ENCODE measurements at places on chromosomes 6 and 20. TPM values are rescaled to one million over a fixed set of nuclear protein-coding genes. Genes with fewer than 3 reads are reported as not detected.

CHD6 gene
- 34.4 TPM for total RNA-seq

- H3K27ac ChIP-seq = peak overlapping the region; percentile 87
- no peaks in the 10 kb centered on the region for H3K36me3 ChIP-seq
- peaks cover 60% of the 10 kb centered on the region for H3K4me1 ChIP-seq
- DNase-seq = no peak
- no peak overlapping the region for H3K4me3 ChIP-seq
Measured at GRCh38 chr20:11205769-11206362, 532.1 kb upstream of the JAG1 start.

DNA sequence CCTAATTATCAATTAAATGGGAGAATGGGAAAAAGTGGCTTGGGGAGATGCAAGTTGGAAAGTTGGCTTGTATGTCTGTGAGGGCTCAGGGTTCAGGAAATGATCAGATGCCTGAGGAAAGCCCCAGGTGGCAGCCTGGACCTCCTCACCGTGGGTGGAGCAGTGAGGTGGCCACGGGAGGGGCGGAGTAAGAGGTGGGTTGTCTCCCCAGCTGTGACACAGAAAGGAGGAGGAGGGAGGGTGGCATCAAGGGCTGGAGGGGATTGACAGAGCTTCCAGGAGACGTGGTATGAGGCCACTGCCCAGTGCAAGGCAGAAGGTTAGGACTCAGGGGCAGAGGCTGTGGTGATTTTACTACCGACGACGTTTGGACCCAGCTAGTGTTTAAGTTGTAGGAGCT lies 672.2 kb downstream of the PRKN start:
- DNase-seq = no peak
- H3K27ac ChIP-seq = peak overlapping the region; percentile 41
- no peak overlapping the region for H3K4me3 ChIP-seq
- H3K4me1 ChIP-seq = peaks cover 27% of the 10 kb centered on the region
- no peaks in the 10 kb centered on the region for H3K27me3 ChIP-seq

BMP2 gene
- total RNA-seq = 0.92 TPM

DNA sequence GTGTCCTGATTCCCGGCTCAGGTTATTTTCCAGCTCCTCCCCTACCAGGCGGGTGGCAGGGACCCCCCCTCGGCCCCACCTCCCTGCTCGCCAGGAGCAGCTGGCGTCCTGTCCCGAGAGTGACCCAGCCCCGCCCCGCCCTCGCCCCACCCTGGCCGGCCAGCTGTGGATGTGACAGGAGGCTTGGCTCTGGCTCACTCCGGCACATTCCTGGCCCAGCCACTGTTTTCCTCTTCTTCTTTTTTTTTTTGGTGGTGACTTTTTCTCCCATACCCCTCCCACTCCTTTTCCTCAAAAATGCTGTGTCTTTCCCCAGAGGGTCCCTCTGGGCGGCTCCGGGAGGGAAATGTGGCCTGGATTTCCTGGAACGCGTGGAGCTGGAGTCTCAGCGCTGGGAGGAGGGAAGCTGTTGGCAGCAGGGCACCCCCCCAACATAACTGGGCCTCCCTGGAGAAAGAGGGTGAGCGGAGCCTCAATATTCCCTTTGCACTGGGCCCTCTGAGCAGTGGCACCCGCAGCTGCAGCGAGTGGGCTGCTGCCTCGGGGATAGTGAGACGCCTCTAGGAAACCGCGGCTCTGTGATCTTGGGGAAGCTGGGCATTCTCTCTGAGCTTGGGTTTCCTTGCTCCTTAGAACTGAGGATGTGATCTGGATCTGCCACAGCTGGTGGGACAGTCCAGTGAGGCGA lies 28.3 kb upstream of the CSNK2A1 start:
- DNase-seq = no peak
- H3K4me3 ChIP-seq = peak overlapping the region; percentile 65
- H3K36me3 ChIP-seq = no peaks in the 10 kb centered on the region
- H3K27ac ChIP-seq = peak overlapping the region; percentile 53
- H3K27me3 ChIP-seq = peaks cover 33% of the 10 kb centered on the region

DNA sequence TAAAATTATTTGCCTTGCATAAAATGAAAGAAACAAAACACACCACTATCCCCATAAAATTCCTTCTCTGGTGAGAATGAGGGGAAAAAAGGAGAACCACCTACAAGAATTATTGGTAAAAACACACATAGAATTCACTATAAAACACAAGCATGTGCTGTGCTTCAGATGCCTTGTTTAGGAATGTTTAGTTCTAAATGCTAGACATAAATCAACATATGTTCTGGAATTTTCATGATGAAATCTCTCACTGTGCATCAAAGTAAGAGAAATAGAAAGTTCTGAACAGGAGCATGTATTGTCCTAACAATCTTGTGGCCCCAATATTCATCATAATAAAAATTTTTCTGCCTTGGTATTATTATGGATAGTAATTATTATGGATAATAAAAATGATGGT lies 111.0 kb downstream of the PLCB4 start:
- peaks cover 38% of the 10 kb centered on the region for H3K4me1 ChIP-seq
- no peak for DNase-seq

- H3K4me1 ChIP-seq = peaks cover 22% of the 10 kb centered on the region
- H3K36me3 ChIP-seq = no peaks in the 10 kb centered on the region
- no peak overlapping the region for H3K4me3 ChIP-seq
- no peak for DNase-seq
Measured at GRCh38 chr6:75437421-75437891, 56.1 kb downstream of the FILIP1 start.

DNA sequence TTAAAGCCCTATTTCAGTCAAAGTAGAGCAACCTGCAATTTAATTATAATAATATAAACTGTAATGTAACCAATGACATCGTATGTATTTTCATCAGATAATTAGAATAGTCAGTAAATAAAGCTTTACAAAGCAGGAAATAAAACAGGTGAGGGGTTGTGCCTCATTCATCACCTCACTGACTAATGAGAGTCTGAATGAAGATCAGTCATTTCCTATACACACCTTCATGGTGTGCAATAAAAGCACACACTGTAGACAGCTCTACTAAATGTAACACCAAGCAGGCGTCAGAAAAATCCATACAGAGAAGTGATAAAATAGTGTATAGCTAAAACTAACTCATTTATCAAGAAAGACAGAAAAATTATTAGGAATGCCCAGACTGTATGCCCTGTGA lies 105.9 kb downstream of the MAN1A1 start:
- no peaks in the 10 kb centered on the region for H3K27me3 ChIP-seq
- H3K36me3 ChIP-seq = no peaks in the 10 kb centered on the region
- no peaks in the 10 kb centered on the region for H3K4me1 ChIP-seq
- H3K4me3 ChIP-seq = no peak overlapping the region
- no peak for DNase-seq
- H3K27ac ChIP-seq = no peak overlapping the region

- H3K4me3 ChIP-seq = no peak overlapping the region
- peaks cover 50% of the 10 kb centered on the region for H3K27me3 ChIP-seq
- no peak for DNase-seq
- H3K36me3 ChIP-seq = no peaks in the 10 kb centered on the region
Measured at GRCh38 chr20:17431621-17432364, 99.4 kb downstream of the BFSP1 start.

REM1 gene
- not detected for total RNA-seq

DNA sequence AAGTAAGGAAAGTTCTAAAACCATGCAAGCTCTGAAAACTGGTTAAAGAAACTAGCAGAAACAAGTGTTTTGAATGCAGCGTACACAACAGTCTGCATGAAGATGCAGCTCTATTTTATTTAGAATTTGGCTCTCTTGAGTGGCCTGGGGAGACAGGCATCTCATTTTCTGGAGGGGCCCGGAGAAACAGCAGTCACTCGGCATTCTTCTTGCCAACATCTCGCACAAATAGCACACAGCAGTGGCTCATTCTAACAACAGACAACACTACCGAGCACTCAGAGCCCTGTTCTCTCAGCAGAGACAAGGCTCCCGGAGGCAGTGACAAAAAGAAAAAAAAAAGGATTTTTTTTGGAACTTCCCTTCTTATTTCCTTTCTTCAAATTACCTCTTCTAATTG lies 108.5 kb upstream of the STMND1 start:
- no peak overlapping the region for H3K4me3 ChIP-seq
- H3K4me1 ChIP-seq = no peaks in the 10 kb centered on the region
- H3K27ac ChIP-seq = no peak overlapping the region
- peaks cover 4% of the 10 kb centered on the region for H3K36me3 ChIP-seq
- DNase-seq = no peak

GRCh38 chr6:3865463-3865862 lies 16.3 kb downstream of the FAM50B start:
- DNase-seq = no peak
- peaks cover 30% of the 10 kb centered on the region for H3K4me1 ChIP-seq

DNA sequence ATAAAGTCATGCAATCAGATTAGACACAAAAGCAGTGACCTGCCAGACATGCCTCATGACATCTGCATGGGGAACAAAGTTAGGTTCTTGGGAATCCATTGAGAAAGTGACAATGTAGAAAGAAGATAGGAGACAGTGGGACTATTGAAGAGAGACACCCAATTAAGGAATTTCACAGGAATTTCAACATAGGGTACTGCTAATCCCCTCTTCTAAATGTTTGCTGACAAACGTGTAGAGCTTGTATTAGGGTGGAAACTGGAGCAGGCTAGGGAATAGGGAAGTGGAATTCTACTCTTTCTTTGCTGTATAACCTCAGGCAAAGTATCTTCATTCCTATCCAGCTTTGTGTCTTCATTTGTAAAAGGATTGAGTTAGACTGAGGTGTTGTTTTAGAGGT lies 409.4 kb upstream of the SASH1 start:
- DNase-seq = no peak
- H3K4me1 ChIP-seq = peaks cover 23% of the 10 kb centered on the region
- peaks cover 7% of the 10 kb centered on the region for H3K36me3 ChIP-seq
- H3K27ac ChIP-seq = no peak overlapping the region
- no peaks in the 10 kb centered on the region for H3K27me3 ChIP-seq

POPDC3 gene
- total RNA-seq = 3.4 TPM

DNA sequence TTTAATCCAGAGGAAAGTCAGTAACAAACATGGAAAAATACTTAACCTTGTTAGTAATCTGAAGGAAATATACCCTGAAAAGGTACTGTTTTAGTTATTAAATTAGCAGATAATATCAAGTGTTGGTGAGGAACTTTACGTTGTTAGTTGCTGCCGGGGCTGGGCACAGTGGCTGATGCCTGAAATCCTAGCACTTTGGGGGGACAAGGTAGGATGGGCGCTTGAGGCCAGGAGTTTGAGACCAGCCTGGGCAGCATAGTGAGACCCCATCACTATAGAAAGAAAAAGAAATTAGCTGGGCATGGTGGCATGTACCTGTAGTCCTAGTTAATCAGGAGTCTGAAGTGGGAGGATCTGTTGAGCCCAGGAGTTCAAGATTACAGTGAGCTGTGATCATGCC lies 72.7 kb upstream of the DYNLRB1 start:
- peaks cover 60% of the 10 kb centered on the region for H3K36me3 ChIP-seq
- no peaks in the 10 kb centered on the region for H3K4me1 ChIP-seq
- no peak overlapping the region for H3K4me3 ChIP-seq
- no peak for DNase-seq

SEMG1 gene
- total RNA-seq = not detected

ABCF1 gene
- total RNA-seq = 51.9 TPM

PRSS35 gene
- total RNA-seq = 197 TPM

DNA sequence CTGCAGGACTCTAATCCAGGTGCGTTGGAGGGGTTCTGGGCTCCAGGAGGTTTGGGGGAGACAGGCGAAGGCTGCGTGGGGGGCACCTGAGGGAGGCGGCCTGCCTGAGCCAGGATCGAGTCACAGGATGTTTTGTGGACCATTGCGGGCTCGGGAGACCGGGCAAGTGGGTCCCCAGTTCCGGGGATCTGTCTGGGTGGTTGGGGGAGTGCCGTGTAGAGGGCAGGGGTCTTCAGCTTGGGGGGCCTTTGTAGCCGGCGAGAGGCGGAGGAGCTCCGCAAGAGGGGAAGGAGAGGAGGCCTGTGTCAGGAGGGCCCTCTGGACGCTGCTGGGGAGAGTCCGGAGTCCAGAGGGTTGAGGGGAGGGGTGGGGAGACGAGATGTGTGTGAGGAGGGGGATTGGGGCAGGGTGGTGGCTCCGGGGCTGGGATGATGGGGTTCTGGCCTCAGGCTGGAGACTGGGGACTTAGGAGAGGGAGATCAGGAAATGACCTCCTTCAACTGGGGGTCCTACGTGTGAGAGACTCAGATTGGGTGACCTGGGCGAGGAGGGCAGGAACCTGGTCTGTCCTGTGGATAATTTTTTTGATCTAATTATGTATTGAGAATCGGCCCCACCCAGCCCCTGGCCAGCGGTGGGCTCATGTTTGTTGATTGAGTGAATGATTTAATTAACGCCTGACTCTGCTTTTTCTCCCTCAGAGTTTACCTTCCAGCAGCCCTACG lies 505 bp downstream of the SNAI1 start:
- no peak for DNase-seq
- peak overlapping the region; percentile 86 for H3K4me3 ChIP-seq
- peaks cover 59% of the 10 kb centered on the region for H3K4me1 ChIP-seq
- peaks cover 10% of the 10 kb centered on the region for H3K36me3 ChIP-seq
- H3K27ac ChIP-seq = peak overlapping the region; percentile 90

DNA sequence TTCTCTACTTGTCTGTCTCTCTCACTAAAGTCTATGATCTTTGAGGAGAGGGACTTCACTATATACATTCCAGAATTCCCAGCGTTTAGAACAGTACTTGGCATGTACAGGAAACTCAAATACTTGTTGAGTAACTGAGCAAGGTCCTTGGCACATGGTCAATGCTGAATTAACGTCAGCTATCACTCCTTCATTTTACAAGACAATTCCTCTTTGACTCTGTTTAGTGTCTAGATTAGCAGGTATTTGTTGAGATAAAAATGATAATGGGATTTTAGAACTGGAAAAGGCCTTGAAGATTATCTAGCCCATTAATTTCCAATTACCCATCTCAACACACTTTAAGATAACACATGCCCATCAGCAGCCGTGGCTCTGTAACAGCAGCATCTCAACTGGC lies 6.6 kb upstream of the GUCA1B start:
- peak overlapping the region; percentile 91 for H3K27ac ChIP-seq
- H3K27me3 ChIP-seq = no peaks in the 10 kb centered on the region
- peaks cover 2% of the 10 kb centered on the region for H3K36me3 ChIP-seq
- DNase-seq = no peak
- peaks cover 38% of the 10 kb centered on the region for H3K4me1 ChIP-seq

EYS gene
- not detected for total RNA-seq

CLVS2 gene
- not detected for total RNA-seq

GRCh38 chr20:33092361-33092760 lies 12.9 kb downstream of the BPIFB4 start:
- no peak overlapping the region for H3K4me3 ChIP-seq
- no peaks in the 10 kb centered on the region for H3K36me3 ChIP-seq
- H3K27ac ChIP-seq = no peak overlapping the region
- H3K4me1 ChIP-seq = no peaks in the 10 kb centered on the region
- H3K27me3 ChIP-seq = peaks cover 39% of the 10 kb centered on the region
- no peak for DNase-seq

- no peak overlapping the region for H3K4me3 ChIP-seq
- H3K27me3 ChIP-seq = no peaks in the 10 kb centered on the region
- H3K36me3 ChIP-seq = no peaks in the 10 kb centered on the region
- H3K4me1 ChIP-seq = no peaks in the 10 kb centered on the region
Measured at GRCh38 chr6:20147469-20147868, 64.8 kb downstream of the MBOAT1 start.

- H3K4me1 ChIP-seq = peaks cover 26% of the 10 kb centered on the region
- peak overlapping the region; percentile 90 for H3K27ac ChIP-seq
- DNase-seq = no peak
- no peaks in the 10 kb centered on the region for H3K27me3 ChIP-seq
Measured at GRCh38 chr6:31158863-31159855, 770 bp downstream of the TCF19 start.

GRCh38 chr6:45900808-45901752 lies 114.6 kb downstream of the CLIC5 start:
- H3K27ac ChIP-seq = no peak overlapping the region
- DNase-seq = no peak
- no peaks in the 10 kb centered on the region for H3K36me3 ChIP-seq
- peaks cover 4% of the 10 kb centered on the region for H3K27me3 ChIP-seq

KIFC1 gene
- total RNA-seq = 8.1 TPM

RSPO4 gene
- total RNA-seq = not detected

Measured in chondrocyte (in vitro differentiated cells).